Epithelial cell of proximal tubule (primary cell): ENCODE measurements at places on chromosomes 2 and 18.

DNA sequence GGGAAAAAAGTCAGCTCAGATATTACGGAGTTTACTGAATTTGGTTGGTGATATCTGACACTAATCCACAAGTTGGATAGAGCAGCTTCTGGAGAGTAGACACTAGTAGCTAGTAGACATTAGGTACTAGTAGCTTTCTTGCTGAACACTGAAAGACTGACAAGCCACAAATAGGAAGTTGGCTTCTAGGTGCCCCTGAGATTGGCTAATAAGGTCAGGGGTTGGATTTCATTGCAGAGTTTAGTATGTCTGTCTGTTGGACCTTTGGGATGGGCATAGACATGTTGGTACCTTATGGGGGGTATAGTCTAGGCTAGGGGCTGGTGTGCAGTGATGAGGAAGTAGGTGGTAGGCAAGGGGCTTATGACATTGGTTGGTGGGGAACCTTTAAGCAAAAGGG lies 164.9 kb upstream of the LRRTM1 start:
- DNase-seq, result no peak

- no peak for DNase-seq
Observed at GRCh38 chr2:949384-950079, 1.1 kb upstream of the SNTG2 start.

DNA sequence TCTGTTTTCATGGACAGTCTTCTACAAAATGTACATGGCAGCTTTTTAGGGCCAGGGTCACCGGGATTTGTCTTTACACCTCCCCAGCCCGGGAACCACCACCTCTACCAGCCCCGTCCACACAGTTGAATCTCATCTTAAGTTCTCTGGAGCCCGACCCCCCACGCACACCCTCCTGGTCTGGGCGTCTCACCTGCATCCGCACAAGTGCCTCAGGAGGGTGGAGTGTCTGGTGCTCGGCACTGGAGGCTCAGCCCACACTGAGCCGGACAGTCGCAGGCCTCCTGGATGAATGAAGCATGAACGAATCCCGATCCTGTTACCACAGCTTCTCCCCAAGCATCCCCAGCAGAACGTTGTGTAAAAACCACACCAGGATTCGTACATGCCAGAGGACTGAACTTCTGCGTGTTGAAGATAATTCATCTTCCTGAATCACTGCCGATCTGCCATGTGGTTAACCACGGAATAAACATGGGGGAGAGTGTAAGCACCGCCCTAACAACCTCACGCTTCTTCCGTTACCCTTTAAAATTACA lies 162.0 kb downstream of the RTP5 start:
- DNase-seq, result peak; percentile 3

GRCh38 chr2:111057045-111057444 lies 63.7 kb upstream of the BCL2L11 start:
- no peak for DNase-seq

GRCh38 chr2:163185160-163185559 lies 346.6 kb upstream of the KCNH7 start:
- no peak for DNase-seq

- no peak for DNase-seq
Observed at GRCh38 chr2:65722028-65722778, 289.8 kb upstream of the SPRED2 start.

DNA sequence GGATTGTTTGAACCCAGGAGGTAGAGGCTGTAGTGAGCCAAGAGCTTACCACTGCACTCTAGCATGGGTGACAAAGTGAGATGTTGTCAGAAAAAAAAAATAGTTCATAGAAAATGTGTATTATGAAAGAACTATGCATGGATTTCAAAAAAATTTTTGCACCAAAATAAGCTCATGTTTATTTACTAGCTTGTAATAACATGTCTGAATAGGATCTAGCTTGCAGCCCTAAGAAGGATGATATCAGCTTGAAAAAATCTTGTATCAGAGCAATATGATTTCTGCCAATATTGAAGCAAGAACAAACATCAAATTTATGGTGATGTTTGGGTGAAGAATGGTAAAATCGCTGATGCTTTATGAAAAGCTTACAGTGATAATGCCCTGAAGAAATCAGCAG lies 97.0 kb upstream of the RFX8 start:
- no peak for DNase-seq

DNA sequence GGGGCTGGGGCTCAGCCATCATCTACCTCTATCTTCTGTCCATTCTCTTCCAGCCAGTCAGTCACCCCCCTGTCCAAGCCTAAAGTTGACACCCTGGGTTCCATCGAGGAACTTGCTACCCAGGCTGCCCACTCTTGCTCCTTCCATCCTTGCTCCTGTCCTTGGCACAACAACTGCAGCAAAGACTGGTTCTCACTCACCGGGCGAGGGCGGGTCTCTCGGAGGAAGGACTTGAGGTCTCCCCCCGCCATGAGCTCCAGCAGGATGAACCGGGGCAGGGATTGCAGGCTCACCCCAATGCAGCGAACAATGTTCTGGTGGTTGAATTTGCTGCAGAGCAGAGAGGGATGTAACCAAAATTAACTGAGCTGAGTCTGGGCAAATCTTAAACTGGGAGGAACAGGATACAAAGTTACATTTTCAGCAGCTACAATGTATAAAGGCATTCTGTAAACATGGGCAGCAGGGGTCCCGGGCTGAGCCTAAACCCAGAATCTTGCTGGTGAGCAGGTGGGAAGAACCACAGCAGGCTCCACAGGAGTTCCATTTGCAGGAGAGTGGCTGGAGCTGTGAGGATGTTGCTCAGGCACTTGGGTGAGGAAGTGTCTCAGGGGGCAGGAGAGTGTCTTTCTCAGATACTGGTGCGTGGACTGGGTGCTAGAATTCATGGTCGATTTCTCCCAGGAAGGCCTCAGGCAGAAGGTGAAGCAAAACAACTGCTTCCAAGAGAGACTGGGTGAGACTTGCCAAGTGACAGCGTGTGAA lies 105.5 kb downstream of the CLIP4 start:
- no peak for DNase-seq

- DNase-seq, result no peak
Observed at GRCh38 chr2:224331698-224332097, 70.2 kb downstream of the FAM124B start.

GRCh38 chr18:4842287-4842686 lies 354.8 kb downstream of the AKAIN1 start:
- no peak for DNase-seq

DNA sequence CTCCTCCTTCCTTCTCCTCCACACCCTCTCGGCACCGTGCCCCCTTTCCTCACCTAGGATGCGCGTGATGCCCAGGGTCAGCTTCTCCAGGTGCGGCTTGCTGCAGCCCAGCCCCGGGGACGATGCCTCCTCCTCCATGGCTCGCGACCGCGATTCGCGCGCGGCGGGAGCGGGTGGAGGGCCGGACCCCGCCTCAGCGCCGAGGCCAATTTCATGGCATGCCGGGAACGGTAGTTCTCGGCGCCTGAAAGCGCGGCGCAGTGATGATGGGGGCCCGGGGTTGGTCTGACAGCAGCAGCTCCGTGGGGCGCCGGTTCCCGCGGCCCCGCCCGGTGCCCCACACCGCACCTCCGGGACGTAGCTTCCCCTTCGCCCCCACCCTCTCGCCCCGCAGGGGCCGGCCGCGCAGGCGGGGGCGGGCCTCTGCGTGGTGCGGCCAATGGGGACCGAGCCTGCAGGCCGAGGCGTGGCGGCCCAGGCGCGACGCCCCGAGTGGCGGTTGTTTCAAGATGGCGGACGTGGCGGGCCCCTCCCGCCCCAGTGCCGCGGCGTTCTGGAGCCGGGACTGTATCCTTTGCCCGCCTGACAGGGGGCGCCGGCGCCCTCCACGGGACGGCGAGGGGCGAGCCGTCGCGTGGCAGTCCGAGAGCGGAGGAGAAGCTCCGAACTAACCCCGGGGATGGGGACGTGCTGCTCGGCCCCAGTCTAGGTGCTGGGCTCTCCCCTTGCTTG lies at the start of the genes KIAA1328 and TPGS2:
Gene KIAA1328, plus strand, starts transcription at position 498 of the 732 bp plus-strand sequence. Its CDS starts 12 bp downstream, at position 510.
Gene TPGS2, minus strand, starts transcription at position 373 of the 732 bp plus-strand sequence. Its CDS starts 235 bp downstream, at position 138.
- DNase-seq, result no peak

DNA sequence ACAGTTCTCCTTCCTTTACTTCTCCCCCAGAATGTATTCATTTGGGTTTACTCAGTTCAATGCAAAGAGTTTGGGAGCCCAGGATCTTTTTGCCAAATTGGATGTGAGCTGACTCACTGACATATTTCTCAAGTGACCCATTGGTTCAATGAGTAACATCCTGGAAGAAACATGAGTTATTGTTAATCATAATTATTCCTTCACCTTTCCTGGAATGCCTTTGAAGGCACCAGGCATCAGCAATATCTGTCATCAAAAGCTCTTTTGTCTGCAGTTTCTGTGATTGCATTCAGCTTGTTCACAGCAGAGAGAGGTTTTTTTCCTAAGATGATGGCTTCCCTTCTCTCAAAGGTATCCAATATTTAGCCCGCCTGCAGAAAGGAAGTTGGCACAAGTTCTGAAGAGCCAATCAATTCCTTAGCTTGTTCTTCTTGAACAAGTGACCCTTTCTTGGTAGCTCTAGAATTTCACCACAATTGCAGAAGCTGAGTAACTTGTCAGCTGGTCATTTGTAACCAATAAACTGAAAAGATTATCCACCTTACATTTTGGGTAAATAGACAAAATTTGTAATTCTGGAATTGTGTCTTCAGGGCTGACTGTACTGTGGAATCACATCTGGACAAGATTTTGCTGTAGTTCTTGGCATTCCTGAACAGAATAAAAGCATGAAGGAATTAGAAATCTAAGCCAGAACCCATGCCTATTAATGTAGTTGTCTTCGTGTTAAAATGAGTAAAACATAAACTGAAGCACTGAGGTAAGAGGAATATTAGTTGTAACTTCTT lies 72.2 kb upstream of the TMEM17 start:
- DNase-seq, result peak; percentile 70

- DNase-seq, result no peak
Observed at GRCh38 chr2:191864628-191865374, 17.9 kb upstream of the CAVIN2 start.

DNA sequence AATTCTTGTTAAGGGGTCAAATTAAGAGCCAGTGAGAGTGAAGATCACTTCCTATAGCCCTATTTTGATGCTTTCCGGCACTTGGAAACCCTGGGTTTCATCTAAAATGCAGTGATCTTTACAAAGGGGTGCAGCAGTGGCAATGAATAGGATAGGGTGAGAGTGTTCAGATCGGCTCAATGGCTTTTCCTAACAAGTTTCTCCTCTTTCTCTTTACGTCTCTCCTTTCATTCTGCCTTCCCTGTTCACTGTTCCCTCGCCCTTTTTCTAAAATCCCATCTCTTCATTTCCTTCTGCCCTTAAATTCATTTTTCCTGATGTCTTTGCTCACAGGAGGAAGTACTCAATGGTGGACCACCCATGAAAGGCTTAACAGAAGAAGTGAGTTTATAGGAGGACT lies 86.0 kb downstream of the CTIF start:
- no peak for DNase-seq

DNA sequence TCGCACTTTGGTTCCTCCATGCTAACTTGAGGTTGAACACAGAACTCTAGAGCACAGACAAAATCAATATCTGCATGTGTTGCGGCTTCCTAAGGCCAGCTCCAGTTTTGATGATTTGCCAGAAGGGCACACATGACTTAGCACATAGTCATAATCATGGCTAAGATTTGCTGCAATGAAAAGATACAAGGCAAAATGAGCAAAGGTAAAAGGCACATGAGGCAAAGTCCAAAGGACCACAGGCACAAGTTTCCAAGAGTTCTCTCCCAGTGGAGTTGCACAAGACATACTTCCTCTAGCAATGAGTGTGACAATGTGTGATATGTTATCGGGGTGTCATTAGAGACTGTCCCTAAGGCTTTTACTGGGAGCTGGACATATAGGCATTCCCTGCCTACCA lies 24.2 kb upstream of the CXXC1 start:
- peak; percentile 39 for DNase-seq

DNA sequence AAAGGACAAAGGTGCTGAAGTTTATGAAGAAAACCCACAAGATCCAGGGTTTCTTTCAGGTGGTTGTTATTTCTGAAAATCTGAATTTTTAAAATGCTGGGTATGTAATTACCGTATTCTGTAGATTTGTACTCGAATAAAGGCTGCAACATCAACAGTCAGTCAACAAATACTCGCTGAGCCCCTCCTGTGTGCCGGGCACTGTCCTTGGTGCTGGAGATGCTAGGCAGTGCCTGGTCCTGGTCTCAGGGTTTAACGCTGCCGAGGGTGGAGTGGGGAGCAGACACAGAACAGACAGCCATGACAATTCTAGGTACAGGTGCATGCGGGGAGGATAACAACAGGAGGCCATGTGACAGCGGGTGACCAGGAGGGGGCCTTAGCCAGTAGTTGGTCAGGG lies 27.2 kb upstream of the PDIA6 start:
- DNase-seq, result no peak

DNA sequence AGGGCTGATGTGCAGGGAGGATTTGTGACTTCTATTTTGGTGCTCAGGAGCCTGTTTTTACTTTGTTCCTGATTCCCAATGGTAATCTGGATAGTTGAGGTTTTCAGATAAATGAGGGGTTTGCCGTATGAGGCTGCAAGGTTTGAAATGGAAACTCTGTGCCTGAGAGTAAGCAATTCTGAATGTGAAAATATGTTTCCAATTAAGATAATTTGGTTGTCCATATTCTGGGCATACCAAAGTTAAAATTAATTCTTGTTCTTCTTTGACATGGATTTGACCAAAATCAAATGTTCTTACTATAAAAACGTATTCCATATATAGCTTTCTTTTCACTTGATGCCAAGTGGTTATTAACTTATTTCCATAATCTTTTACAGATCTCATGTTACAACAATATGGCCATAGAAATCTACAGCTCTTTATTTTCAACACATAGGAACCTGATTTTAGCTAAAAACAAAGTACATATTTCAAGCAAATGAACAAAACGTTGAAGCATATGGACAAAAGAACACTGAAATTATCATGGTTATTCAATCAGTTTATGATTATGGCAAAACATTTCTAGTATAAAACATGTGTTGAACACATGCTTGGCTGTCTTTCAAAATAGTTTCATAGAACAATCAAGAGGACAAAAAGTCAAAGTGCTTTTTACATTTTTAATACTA lies 63.4 kb upstream of the ARHGAP28 start:
- DNase-seq, result no peak

DNA sequence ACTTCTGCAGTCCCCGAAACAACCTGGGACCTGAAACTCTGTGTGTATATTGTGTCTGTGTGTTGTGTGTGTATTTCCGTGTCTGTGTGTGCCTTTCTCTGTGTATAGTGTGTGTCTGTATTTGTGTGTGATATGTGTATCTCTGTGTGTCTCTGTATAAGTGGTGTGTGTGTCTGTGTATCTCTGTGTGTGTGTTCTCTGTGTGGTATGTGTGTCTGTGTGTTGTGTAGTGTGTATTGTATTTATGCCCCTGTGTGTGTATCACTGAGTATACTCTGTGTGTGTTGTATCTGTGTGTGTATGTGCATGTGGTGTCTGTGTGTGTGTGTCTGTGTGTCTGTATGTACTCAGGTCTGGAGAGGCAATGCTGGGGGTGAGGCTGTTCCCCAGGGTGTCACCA lies 11.6 kb downstream of the CASP8 start:
- no peak for DNase-seq

GRCh38 chr2:65980531-65980930 lies 454.4 kb upstream of the MEIS1 start:
- no peak for DNase-seq

GRCh38 chr2:41602341-41602740 lies 445.5 kb upstream of the PKDCC start:
- DNase-seq, result no peak

DNA sequence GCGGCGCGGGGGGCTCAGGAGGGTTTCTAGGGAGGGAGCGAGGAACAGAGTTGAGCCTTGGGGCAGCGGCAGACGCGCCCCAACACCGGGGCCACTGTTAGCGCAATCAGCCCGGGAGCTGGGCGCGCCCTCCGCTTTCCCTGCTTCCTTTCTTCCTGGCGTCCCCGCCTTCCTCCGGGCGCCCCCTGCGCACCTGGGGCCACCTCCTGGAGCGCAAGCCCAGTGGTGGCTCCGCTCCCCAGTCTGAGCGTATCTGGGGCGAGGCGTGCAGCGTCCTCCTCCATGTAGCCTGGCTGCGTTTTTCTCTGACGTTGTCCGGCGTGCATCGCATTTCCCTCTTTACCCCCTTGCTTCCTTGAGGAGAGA lies 5.2 kb downstream of the PROC start:
- no peak for DNase-seq
